ENCODE measurements at places on chromosomes 2 and 18.
A peak's percentile ranks its signal among the peaks of the same experiment; 100 is the strongest.

DNA sequence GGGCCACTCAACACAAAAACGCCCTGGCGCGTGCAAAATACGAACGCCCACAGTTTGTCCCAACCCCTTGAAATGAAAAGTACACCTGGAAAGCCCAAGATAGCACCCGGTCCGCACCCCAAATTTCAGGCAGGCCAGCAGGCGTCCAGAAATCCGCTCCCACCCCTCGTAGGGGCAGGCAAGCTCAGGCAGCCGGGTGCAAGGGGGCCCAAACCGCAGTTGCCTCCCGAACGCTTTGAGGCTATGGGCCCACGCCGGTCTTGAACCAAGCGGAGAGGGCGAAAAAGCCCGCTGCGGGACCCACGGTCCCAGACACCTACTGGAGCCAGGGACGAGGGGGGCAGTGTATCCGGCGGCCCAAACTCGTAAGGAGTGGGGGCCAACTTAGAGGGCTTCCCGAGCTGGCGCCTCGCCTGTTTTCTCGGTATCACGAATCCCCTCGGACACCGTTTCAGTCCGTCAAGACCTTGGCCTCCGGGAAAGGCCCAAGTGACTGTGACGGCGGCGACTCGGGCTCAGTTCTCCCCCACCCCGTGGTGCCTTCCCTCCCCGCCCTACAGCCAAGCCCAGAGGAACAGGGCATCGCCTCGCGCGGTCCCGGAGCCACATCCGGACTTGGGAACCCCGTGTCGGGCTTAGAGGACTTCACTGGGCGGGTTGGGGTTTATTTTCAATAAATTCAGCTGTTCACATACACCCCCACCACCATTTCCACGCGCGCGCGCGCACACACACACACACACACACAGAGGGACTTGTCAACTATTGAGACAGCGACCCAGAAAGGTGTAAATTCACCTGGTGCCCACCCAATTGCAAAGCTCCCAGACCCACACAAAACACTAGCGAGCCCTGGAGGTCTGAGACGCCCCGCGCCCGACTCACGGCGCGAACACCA lies 6.2 kb upstream of the SATB2 start:
- no peak for DNase-seq

- DNase-seq: no peak
These were observed 100.8 kb upstream of the ATP5MC3 start for GRCh38 chr2:175282300-175282699.

GRCh38 chr2:128315829-128316776 lies 2.6 kb downstream of the HS6ST1 start:
- no peak for DNase-seq

DNA sequence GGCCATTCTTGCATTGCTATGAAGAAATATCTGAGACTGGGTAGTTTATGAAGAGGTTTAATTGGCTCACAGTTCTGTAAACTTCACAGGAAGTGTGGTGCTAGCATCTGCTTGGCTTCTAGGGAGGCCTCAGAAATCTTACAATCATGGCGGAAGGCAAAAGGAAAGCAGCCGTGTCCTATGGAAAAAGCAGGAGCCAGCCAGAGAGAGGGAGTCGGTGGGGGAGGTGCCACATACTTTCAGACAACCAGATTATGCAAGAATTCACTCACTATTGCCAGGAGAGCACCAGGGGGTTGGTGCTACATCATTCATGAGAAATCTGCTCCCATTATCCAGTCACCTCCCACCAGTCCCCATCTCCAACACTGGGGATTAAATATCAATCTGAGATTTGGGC lies 64.1 kb downstream of the CPS1 start:
- no peak for DNase-seq

DNA sequence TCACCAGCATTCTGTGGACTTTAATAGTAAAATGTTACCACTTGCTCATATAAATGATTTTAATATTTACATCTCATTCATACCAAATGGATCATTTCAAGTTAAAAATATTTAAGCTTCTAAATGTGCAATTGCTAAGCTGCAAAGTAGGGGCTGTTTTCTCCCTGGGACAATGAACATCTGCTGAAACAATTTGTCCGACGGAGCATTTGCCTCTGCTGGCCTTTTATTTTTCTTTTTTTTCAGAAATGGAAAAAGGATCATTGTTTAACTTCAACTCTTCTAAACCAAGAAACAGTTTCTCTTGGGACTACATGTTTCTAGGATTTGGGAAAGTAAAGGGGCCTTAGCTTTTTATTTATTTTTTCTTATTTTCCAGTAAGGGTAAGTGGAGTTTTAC lies 43.8 kb upstream of the ITPRID2 start:
- no peak for DNase-seq

DNA sequence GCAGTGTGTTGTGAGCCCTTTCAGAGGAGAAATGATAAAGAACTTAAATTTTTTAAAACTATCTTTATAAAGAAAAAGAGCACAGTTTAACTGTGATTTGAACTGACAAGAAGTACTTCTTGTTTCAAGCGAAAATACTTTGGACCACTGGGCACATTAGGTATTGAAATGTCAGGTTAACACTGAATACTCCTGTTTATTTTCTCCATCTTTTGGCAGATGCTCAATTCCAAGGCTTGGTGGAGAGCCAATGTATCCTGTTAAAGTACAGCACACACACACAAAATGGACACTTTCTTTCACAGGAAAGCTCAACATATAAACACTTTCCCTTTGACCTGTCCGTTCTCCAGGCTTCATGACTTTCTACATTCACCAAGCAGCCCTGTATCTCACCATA lies 32.6 kb upstream of the SP3 start:
- DNase-seq: no peak

DNA sequence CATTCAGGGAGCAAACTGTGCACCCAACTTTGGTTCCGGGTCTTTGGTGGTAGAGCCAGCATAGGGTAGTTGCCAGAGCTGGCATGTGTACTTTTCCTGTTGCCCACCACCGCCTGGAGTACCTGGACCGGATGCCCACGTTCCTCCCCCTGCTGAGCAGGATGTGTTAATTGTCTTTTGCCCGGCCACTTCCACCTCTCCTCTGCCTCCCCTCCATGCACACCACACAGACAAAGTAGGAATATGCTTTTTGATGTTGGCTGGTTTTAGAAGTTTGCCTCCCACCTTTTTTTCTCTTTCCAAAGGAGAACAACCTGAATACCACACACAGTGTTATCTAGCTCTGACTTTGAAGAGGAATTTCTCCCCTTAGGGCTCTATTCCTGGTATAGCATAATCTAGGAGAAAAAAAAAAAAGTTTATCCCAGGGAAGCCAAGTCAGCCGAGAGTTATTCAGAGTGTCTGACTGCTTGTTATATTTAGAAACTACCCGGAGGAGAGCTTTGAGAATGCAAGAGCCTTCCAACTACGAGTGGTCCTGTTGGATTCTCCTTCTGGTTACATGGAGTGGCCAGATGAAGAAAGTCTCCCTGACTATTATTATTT lies 111.9 kb downstream of the SETBP1 start:
- DNase-seq: no peak

DNA sequence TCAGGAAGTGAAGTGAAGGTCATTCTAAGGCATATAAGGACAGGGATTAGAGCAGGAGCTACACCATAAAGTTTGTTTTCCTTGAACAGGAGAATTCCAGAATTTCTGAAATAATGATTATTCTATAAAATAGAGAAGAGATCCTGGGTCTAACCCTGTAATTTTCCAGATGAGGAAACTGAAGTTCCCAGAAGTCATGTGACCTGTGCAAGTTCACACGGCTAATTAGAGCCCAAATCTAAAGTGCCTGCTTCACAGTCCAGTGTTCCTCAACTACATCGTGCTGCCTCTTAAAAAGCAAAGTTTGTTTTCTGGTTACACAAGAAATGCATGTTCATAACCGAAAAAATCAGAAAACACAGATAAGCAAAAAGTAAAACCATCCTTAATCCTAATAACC lies 34.9 kb downstream of the PLB1 start:
- no peak for DNase-seq

- no peak for DNase-seq
These were observed 186.5 kb upstream of the TPO start for GRCh38 chr2:1226766-1227165.

- DNase-seq: peak; percentile 35
These were observed 181.4 kb upstream of the MSH6 start for GRCh38 chr2:47601568-47601967.

DNA sequence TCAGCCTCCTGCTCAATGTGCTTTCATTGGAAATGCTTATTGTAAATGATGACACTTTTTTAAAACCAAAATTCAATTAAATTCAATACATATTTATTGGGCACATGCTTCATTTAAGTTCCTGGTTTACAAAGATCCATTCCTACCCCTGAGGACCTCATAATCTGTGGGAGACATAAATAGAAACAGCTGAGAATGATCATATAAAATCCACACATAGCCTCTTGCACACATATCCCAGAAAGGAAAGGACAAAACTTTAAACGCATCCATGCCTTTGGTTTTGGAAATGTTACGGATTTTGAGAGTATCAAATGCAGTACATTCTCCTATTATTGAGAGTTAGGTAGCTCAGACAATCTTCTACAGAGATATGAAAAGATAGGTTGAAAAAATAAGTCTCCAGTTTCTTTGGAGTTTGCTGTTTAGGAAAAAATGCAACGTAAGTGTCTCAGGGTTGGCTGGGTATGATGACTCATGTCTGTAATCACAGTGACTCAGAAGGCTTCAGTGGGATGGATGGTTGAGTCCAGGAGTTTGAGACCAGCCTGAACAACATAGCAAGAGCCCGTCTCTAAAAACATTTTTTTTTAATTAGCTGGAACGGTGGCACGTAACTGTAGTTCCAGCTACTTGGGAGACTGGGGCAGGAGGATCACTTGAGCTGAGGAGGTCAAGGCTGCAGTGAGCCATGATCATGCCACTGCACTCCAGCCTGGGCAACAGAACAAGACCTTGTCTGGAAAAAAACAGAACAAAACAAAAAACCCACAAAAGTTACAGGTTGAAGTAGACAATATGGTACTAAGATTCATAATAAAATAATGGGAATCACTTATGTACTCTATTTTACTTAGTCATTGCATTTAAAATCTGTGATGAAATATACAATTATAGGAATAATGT lies 3.9 kb upstream of the PRELID3A start:
- DNase-seq: no peak

All from neuronal stem cell (in vitro differentiated cells).